ENCODE measurements at places on chromosomes 4 and X.

DNA sequence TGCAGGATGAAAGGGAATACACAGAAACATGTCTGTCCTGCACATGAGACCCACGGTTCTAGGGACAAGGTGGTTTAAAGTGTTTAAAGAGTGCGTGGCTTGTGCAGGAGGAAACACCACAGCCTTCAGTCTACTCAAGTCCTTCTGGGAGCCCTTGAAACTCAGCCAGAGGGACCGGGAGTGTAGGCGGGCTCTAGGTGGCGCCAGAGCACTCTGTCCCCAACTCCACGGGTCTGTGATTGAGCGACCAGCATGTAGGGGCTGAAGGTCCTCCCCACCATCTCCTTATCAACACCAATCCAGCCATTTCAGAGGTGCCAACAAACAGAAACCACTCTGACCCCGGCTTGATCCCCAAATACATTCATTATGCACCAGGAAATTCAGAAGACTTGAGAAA is 82.0 kb upstream of the CLDN34 start:
- DNase-seq, result no peak

GRCh38 chr4:145345401-145345800 is 136.3 kb upstream of the SMAD1 start:
- no peak for DNase-seq

DNA sequence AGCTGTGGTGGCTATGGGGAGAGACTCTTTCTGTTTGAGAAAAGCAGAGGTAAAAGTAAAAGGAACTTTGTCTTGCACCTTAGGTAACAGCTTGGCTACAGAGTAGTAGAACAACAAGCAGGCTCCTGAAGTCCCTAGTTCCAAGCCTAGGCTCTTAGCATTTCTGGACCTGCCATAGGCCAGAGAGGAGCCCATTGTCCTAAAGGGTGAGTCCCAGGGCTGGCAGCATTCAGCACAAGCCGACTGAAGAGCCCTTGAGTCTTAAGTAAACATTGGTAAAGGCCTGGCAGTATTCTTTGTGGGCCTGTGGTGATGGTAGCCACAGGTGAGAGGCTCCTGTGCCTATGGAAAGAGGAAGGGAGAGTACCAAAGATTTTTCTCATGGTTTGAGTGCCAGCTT is 38.2 kb downstream of the CSN3 start:
- DNase-seq, result no peak

GRCh38 chr4:172736046-172736445 is 432.6 kb upstream of the GALNT7 start:
- no peak for DNase-seq

DNA sequence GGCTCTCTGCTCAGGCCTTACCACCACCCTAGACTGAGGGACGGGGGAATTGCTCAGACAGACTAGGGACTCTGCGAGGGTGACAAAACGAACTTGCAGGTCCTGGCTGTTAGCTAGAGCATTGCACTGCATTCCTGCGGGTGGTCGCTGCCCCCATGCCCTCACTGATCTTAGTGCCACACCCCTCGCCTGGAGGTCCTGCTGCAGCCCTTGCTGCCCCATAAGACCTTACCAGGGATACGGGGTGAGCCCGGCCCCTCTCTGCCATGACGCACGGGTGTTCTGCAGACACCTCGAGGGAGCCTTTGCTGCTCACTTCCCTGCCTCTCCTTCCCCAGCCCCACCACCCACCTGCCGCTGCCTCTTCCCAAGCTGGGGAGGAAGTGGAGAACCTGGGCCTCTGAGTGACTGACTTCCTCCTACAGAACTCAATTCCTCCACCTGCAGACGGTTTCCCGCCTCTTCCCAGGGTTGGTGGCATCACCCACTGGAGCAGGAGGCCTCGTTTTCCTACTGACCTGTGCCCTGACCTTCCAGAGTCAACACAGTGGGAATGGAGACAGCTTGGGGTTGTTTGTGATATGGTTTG is 19.8 kb upstream of the TBC1D14 start:
- DNase-seq, result no peak

GRCh38 chr4:39169426-39169825 is 12.9 kb upstream of the WDR19 start:
- DNase-seq, result no peak

- DNase-seq, result peak; percentile 28
Measured at GRCh38 chr4:89410687-89411086, 103.1 kb upstream of the GPRIN3 start.

DNA sequence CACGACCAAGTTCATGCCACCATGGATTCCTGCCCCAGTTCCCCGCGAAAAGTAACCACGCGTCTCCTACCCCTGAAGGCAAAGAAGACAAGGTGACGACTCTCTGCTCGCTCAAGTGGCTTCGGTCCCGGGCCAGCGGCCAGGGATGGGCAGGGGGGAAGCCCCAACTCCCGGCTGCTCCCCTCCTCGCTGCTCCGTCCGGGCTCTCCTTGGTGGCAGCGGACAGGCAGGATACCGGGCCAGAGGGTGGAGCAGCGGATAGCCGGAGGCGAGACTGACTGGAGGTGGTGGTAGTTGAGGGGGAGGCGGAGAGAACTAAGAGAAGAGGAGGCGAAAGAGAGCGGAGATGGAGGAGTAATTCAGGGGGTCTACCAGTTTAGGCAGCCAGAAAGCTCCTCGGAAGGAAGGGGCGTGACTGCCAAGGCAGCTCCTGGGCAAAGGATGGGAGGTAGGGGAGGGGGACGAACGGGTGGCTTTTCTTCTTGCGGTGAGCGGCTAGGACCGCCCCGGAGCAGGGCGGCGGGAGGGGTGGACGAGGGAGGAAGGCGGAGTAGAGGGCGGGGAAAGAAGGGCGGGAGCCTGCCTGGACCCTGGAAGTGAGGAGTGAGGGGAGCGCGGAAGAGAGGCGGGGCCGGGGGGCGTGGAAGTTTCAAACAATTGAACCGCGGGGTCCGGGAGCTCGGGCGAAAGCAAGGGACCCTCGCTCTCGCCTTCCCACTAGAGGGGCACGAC is at the start of gene AMOT:
TSS of gene AMOT (minus strand) at position 450 of the 732 bp plus-strand sequence. CDS start 17,705 bp downstream, outside the sequence.
- no peak for DNase-seq

GRCh38 chr4:170336238-170336775 is 246.6 kb upstream of the AADAT start:
- no peak for DNase-seq

DNA sequence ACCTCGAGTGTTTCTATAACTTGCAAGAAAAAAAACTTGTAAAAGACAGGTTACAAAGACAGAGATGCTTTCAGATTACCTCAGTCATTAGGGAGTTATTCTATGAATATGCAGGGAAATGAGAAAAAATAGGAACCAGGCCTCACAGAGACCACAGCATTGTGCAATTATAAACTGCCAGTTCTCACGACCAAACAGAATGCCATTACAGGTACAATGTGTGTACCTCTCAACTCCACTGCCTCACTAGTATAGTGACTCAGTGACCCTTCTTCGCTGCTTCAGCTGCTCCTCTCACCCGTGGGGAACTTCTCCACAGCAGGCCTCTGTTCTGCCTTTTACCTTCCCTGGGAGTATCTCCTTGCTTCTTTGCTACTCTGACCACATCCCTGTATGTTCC is 2.3 kb upstream of the HTATSF1 start:
- DNase-seq, result no peak

GRCh38 chr4:13243152-13243551 is 241.0 kb downstream of the RAB28 start:
- DNase-seq, result no peak

DNA sequence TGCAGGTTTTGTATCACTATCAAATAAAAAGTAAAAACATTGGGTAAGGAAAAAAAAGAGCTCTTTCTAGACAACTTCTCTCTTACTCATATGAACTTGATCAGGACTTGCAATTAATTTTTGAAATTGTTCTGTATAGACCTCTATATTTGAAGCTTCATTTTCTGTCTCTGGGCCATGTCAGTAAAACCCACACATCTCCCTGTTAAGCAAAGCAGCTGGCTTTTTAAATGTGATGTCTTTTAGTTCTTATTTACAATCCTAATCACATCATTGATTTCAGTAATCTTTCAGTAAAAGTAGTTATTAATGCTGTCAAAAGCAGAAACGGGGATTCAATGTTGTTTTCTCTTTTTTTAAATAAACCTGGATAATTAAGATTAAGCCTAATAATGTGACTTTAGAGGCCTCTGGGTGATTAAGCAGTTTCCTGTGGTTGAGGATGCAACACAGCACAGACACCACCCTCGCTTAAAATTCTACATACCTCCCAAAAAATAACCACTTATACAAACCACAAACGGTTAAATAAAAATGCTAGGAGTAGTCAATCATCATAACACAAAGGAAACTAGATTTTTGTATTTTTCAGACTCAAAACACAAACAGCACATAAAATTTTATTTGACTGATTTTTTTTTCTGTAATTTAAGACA is 5.2 kb upstream of the PCDH10 start:
- DNase-seq, result no peak

GRCh38 chrX:40277672-40278071 is 179.9 kb upstream of the BCOR start:
- no peak for DNase-seq

DNA sequence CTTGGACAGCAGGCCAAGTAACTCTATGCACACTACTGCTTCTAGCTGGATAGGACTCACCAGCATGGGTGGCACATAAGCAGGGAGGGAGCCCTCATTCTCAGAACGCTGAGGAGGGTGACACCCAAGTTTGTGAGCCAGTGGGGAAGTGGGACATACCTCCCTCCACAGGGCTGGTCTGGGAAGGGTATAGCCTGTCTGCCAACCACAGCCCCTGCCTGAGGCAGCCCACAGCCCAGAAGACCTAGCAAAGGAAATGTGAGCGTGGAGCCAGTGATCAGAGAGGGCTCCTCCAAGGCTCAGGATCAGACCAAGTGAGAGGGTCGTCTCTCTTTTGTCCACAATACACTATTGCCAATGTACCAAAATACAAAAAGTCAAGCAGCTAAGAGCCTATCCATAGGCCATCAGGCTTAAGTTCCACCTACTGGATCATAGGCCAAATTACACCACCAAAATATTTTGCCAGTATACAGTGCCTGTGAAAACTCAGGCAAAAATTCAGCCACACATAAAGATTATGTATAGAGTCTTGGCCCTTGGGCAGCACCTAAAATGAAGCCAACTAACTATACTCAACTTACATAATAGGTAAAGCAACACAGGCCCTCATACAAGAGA is 1203.1 kb downstream of the PCDH18 start:
- DNase-seq, result no peak

DNA sequence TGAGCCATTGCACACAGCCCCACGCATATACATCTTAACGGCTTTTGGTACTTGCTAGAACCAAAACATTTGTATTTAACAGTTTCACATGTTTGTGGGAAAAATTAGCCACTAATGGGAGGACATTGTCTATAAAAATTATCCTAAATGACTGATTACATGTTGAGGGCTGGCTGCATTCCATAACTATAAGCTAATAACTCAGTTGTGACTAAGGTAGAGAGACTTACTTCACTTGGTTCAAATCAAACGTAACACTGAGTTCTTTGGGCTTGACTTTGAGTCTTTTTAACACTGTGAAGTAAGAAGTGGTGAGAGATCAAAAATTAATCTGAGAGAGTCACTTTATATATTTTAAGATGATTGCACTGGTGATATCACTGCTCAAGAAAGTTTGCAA is 47.9 kb upstream of the PGRMC2 start:
- DNase-seq, result no peak

DNA sequence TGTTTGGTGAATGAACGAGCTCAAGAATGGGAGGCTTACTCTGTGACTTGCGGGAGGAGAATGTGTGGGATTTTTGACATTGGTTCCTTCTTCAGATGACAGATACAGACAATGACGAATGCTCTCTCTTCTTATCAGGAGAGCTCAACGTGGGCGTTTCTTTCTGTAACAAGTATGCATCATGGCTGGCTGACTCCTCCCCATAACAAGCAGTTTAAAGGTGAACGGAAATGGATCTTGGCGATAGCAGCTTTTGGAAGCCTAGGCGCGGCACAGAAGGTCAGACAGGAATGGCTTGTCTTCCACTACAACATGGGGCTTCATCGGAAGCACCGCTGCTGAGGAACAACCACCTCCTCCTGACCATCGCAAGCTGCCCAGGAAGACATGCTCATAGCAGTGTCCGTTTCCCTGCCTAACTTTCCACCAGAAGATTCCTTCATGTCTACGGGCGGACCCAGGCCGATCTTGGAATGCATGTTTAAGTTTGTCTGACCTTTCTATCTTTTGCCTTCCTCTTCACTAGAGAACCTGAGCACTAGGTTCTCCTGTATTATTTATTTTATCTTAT is 18.3 kb upstream of the ACSL1 start:
- DNase-seq, result no peak

GRCh38 chr4:188015025-188015940 is 19.7 kb downstream of the ZFP42 start:
- no peak for DNase-seq

DNA sequence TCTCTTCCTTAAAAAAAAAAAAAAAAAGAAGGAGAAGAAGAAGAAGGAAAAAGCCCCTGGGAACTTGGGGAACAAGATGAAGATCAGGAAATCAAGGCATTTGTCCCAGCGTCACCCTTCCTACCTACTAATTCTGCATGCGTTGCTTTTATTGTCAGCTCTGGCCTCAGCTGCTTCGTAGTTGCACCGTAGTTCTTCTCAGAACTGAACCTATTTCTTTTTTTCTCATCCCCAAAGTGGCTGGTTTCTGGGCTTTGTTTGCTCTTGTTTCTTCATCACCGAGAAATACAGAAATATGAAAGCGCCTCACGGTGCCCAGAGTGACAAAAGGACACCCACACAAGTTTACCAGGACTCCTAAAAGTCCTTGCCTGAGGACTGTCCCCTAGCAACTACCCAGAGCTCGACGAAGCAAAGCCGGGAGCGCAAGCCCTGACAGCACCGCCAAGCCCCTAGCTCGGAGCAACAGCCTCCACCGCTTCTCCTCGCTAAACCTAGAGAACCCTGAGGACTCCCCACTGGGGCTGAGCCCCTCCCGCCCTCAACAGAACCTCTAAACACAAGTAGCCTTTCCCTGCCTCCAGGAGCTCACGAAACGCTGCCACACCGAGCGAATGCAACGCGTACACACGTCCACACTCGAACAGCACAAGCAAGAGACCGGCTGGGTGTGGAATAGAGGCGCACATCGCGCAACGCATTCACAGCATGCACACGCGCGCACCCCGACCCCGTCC is 710 bp downstream of the PRKG2 start:
- DNase-seq, result no peak

DNA sequence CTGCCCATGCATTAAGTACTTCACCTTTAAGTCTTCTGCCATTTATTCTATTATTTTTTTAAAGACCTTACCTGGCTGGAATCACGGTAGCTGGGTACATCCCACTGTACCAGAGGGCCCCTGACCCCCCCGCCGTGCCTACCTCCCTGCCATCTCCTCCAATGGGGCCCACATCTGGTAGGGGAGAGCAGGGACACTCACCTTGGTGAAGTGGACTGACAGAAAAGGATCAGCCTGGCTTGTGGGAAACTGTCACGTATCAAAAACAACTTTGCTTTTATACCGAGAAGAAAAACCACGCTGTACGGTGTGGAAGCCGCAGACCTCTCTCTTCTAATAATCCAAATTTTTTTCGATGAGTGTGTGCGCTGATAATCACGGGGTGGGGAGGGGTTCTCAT is at the start of gene FOXP3:
TSS of gene FOXP3 (minus strand) at position 251 of the 400 bp plus-strand sequence. CDS start 6,205 bp downstream, outside the sequence.
- DNase-seq, result no peak

GRCh38 chrX:318068-318738 is 393 bp downstream of the GTPBP6 start:
- peak; percentile 91 for DNase-seq

GRCh38 chr4:63049726-63050125 is 1359.5 kb downstream of the TECRL start:
- DNase-seq, result no peak

Data from BJ (cell line).